Fibroblast of skin of left biceps (primary cell): ENCODE measurements at places on chromosomes 7 and 10.

- DNase-seq = no peak
Observed at GRCh38 chr10:96513305-96513697, 425 bp downstream of the TLL2 start.

GRCh38 chr7:116224492-116225098 lies 14.3 kb downstream of the TES start:
- DNase-seq = no peak

GRCh38 chr7:142372727-142373126 lies 114.9 kb upstream of the PRSS58 start:
- no peak for DNase-seq

DNA sequence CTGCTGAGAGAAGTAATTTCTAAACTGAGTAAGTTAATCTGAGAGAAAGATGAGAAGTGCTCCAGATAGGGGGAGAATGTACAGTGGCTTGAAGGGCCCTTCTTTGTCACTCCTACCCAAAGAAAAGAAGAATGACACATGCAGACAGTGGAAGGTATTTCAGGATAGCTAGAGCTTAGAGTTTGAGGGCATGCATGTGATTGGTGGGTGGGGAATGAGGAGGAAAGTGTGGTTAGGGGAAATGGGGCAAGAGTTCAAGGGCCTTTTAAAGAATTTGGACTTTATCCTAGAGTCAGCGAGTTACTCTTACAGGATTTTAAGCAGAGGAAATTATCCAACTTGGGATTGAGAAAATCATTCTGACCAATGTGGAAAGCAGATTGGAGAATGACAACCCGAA lies 50.0 kb downstream of the ANLN start:
- no peak for DNase-seq

DNA sequence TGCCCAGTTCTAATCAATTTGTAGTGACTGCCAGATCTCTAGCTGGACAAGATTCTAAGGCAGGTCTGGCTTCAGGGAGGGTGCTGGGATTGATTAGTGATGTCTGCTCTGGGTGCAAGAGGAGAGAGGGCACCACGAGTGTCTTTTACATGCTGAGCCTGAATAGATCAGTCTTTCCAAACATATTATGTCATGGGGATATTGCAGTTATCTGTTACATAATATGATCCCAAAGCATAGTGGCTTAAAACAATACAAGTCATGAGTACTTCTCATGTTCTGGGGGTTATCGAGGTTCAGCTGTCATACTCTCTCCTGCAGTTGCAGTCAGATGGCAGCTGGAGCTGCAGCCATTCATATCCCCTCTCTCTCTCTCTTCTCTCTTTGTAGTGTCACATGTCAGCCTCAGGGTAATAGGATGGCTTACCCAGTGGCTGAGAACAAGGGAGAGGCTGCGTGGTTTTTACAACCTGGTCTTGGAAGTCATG lies 26.0 kb downstream of the SLC29A3 start:
- DNase-seq = no peak

- DNase-seq = no peak
Observed at GRCh38 chr7:42167631-42168236, 69.3 kb downstream of the GLI3 start.

- no peak for DNase-seq
Observed at GRCh38 chr10:78715435-78715834, 353.3 kb upstream of the ZMIZ1 start.

DNA sequence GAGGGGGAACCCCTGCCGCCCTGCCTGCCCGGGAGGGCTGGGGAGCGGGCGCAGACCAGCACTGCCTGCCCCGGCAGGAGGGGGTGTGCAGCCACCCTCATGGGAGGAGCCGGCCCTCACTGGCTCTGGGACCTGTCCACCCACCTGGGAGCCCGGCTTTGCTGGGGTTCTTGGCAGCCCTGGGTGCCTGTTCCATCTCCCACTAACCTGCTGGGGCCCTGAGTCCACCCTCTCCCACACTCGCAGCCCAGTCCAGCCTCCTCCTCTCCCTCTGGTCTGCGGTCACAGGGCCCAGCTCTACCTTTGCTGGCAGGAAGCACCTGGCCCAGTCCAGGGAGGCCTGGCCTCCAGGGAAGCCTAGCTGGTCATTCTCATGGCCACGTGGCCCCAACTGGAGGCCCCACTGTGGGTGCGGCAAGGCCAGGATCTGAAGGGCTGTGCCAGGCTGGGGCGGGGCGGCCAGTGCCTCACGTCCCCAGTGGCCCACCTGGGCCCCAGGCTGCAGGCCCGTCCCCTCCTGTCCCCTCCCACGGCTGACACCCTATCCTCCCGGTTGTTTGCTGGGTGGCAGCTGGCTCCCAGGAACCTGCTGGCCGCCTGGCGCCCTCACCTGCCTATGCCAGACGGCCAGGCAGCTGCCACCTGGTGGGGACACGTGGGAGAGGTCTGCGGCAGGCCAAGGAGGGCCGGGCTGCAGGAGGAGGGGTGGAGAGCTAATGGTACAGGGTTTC lies at the start of gene TMEM184A:
TSS of gene TMEM184A (minus strand) at position 393 of the 731 bp plus-strand sequence. CDS start 721 bp downstream, outside the sequence.
- no peak for DNase-seq

GRCh38 chr10:32600317-32600716 lies 154.4 kb downstream of the CCDC7 start:
- DNase-seq = no peak

DNA sequence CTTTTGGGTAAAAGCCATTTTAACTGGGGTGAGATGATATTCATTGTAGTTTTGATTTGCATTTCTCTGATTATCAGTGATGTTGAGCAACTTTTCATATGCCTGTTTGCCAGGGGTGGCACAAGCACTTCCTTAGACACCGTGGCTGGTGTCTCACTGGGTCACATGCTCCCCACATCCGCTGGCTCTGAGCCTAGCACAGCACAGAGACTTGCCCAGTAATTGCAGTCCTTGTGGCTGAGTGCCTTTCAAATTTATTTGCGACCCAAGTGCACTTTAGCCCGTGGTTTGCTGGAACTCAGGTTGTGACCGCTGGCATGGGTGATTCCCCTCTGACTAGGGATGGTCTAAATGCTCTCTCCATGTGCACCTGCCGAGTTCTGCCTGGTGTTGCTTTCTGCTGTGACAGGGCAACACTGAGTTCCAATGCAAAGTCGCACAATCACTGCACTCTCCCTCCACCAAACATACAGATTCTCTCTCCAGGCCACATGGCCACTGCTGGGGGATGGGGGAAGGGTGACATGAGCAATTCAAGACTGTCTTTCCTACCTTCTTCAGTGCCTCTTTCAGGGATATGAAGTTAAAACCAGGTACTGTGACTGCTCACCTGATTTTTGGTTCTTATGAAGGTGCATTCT lies 66.5 kb downstream of the ZNF277 start:
- no peak for DNase-seq

- no peak for DNase-seq
Observed at GRCh38 chr10:128058106-128058749, 68.0 kb downstream of the MKI67 start.

- no peak for DNase-seq
Observed at GRCh38 chr7:130703851-130704250, 17.5 kb upstream of the TSGA13 start.

GRCh38 chr10:125567529-125567928 lies 115.4 kb downstream of the TEX36 start:
- DNase-seq = no peak

DNA sequence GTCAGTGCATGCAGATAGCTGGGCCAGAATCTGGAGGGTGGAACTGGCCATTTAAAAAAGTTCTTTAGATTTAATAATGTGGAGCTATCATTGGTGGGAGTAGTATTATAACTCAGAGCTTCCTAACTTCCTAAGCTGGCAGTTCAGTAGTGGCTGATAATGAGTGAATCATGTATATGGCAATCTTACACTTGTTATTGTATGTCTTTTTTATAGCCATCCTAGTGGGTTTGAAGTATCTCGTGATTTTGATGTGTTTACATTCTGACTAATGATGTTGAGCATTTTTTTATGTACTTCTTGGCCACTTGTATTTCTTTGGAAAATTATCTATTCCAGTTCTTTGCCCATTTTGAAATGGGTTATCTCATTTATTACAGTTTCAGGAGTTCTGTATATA lies 15.4 kb downstream of the TFAM start:
- no peak for DNase-seq

DNA sequence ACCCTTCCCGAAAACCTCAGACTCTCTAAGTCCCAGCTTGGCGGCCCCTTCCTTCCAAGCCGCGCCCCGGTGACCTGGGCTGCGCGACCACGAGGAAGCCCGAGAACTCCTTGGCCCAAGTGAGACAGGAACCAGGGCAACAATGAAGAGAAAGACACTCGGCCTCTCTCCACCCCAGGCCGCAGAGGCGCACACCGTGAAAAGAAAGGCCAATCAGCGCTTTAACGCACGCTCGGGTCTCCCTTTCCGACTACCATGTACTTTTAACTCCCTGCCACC lies 166.4 kb upstream of the PPP1R3A start:
- no peak for DNase-seq

GRCh38 chr7:101650579-101651081 lies 21.5 kb upstream of the MYL10 start:
- no peak for DNase-seq

GRCh38 chr10:18158773-18159265 lies 18.6 kb downstream of the CACNB2 start:
- no peak for DNase-seq

GRCh38 chr7:196283-196682 lies 3.9 kb downstream of the FAM20C start:
- DNase-seq = no peak

DNA sequence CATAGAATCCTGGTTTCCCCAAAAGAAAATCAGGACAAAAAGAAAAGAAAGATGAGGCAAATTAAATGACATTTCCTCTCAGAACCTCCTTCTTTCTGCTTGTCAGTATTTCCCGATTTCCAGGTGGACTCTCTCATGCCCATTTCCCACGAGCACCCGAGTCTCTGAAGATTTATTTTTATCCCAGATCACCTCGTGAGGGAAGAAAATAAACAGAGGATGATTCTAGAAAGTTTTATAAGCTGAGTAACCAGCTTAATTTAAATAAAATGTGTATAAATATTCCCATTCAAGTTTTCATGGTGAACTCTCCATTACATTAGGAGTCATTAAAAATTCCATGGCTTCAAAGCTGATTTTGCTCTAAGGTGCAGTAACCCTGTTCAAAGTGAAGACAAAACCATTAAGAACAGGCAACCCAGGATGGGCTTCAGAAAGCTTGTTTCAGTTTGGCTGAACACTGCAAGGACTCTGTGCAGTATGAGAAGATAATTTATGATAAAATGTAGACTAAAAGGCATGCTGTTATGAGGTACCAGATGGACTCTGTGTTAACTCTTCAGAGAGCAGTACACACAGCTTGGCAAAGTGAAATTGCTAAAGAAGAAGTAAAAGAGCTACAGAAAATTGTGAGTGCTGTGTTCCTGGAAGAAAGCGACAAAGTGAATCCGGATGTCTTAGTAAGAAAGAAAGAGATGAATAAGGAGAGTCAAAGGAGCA lies 521.3 kb upstream of the LRRN3 start:
- no peak for DNase-seq

DNA sequence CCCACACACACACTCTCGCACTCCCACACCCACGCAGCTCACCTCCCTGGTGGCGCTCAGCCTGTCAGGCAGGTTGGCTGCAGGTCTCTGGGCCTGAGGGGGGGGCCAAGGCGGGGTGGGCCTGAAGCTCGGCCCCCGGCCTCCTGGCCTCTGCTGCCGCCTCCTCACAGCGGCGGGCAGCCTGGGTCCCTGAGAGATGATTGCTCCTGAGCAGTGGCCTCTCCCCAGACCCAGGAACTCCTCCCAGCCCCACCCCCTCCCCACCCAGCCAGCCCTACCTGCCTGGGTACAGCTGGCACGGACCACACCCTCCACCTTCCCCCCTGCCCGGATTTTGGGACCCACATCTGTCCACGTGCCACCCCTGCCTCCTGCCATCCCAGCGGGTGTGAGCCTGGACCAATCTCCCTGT lies 4.6 kb upstream of the TMEM184A start:
- no peak for DNase-seq

- no peak for DNase-seq
Observed at GRCh38 chr7:7321681-7322080, 139.3 kb downstream of the C1GALT1 start.

- no peak for DNase-seq
Observed at GRCh38 chr7:26198133-26198780, 2.3 kb downstream of the HNRNPA2B1 start.

GRCh38 chr7:27642271-27642670 lies 20.4 kb downstream of the HIBADH start:
- no peak for DNase-seq

DNA sequence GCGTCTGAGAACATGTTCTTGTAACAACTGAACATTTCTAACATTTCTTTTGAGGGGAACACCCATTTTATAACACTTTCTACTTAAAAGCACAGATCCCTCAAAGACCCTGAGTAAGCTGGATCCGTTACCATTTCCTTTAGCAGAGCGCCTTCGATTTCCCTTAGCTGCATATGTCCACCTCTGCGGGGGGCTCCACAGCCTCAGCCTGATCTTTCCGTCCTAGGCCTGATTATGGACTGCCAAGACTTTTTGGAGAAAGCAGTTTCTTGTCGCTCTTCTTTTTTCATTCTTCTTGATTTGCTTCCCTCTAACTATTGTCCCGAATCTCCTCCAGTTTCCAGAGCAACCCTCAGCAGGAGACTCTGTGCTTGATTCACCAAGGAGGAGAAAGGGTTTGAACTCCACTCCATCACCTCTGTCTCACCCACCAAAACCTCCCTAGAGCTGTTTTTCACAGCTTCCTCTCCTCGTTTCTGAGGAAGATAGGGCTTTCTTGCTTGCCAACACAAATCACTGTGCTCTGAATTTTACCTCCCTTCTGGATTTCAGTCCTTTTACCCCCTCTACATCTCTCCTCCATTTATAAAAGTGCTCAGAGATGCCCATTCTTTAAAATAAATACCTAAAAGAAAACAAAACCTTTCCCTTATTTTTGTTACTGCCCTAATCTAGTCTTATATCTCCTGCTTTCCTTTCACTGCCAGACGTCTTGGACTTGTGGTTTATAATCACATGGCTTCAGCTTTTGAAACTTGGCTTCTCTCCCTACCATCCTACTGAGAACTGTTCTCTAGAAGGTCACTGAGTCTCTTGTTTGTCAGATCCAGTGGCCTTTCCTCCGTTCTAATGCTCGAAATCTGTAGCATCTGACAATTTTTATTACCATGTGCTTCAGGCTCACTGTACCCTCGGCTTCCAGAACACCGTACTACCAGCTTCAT lies 30.5 kb upstream of the ZRANB1 start:
- DNase-seq = peak; percentile 21

DNA sequence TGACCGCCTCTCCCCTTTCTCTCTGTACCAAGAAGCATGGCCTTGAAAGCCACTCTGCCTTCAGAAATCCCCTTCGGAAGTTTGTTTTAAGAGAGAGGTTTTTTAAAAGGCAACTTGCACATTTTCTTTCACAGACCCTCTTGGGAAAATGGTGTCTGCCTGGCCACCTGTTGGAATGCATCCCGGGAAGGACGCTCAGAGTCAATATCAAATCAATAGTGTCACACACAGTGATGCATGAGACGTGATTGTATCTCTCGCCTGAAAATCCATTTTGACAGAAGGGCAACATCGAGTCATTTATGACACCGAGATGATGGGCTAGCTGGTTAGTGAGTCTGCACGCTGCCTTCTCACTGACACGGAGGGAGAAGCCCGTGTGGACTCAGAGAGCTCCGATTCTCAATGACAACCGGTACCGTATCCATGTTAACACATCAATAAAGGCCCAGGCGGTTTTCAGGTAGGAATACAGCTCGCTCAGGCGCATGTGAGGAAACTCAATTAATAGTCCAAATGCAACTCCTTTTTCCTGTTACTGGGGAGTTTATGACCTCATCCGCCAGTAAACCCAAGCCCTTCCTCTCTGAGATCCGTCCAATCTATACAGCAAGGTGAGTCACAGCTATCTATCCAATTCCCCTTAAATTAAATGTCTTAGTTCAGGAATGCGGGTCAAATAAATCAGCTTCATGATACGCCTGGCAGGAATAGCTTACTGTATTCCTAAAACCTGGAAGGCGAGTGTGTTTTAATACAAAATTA lies 621.5 kb upstream of the MKI67 start:
- no peak for DNase-seq

GRCh38 chr10:22333975-22334282 lies 11.4 kb upstream of the SPAG6 start:
- no peak for DNase-seq
